ENCODE measurements at places on chromosomes 2 and 18.

GRCh38 chr18:25145731-25146511, 206.0 kb downstream of the ZNF521 start:
- DNase-seq = no peak

GRCh38 chr2:161842736-161843433, 218.7 kb downstream of the SLC4A10 start:
- no peak for DNase-seq

DNA sequence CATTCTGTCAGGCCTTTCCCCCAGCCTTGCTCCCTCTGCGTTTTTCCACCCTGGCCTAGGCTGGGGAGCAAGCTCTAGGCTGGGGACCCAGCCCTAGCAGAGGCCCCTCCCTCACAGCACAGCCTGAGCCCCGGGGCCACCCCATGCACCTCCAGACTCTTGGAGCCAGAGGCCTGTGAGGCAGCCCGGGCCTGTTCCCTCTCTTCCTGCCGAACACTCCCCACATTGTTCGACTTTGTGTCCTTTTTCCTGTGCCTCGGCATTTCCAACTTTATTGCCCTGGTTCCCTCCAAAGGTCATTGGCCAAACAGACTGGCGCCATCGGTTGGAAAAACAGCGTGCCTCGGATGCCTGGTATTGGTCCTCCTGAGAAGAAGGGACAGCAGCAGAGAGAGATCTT, 79.7 kb downstream of the HS1BP3 start:
- no peak for DNase-seq

DNA sequence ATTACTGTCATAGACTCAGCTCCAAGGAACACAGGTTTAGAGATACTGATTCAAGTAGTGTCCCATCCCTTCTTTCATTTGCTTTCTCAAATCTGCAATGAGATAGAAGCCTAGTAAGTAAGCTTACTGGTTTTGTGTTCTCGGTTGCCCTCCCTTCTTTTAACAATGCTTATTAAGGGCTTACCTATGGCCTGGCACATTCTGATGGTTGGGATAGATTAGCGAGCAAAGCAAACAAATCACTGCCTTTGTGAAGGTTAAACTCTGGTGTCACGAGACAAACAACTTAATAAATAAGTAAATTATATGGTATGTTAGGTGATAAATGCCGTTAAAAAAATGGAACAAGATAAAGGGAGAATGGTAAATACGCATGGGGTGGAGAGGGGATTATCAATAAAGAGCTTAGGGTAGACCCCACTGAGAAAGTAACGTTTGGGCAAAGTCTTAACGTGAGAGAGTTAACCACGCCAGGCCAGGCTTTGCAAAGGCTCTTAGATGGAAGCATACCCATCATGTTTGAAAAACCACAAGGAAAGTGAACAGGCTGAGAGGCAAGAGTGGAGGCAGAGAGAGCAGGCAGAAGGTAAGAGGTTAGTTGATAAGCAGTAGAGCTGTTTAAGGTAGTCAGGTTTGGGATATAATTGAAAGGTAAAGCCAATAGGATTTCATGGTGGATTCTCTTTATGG, 31.0 kb downstream of the EIF2AK3 start:
- no peak for DNase-seq

GRCh38 chr2:240133401-240133800, 2.7 kb downstream of the COPS9 start:
- no peak for DNase-seq

- DNase-seq = no peak
Observed at GRCh38 chr2:215718436-215718835, 282.6 kb upstream of the FN1 start.

DNA sequence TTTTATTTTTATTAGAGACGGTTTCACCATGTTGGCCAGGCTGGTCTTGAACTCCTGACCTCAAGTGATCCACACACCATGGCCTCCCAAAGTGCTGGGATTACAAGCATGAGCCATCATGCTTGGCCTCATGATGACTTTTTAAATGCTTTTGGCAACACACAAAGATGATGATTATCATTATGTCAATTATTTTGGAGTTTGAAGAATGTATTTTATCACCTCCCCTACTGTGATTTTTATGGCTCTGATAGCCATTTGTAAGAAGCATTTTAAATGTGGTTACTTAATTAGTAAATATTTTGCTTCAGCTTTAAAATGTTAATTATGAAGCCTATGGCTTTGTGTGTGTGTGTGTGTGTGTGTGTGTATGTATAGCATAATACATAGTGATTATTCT, 45.1 kb upstream of the RAB27B start:
- no peak for DNase-seq

- peak; percentile 78 for DNase-seq
Observed at GRCh38 chr2:38274286-38275276, 102.5 kb downstream of the ATL2 start.

DNA sequence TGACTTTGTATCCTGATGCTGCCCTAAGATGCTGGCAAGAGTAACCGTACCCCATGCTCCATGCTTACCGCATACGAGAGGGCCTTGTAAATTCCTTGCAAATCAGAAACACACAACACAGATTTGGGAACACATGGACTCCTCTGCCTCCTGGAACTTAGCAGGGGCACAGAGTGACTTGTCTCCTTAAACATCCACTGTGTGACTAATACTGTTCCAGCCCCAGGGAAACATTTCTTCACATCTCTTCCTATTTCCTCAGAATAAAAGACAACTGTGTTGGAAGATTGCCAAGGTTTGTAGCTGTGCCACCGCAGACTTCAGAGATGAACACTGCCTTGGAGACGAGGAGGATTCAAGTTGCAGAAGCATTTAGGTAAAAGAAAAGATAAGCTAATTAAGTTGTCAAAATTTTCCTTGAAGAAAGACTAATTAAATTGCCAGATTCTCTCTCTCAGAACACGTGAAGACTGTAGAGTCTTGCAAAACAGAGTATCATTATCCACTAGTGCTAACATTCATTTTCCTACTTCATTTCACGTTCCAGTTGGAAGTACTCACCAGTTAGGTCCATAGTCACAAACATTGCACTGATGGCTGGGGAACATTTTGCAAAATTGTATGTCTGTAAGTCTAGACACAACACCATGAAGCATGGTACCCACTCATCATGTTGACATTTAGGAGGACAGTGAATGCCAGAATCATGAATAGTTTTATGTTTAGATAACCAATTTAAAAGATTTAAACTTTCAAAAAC, 188.8 kb downstream of the TSN start:
- DNase-seq = peak; percentile 95

- DNase-seq = peak; percentile 60
Observed at GRCh38 chr2:217887841-217888701, 114.7 kb downstream of the TNS1 start.

- DNase-seq = no peak
Observed at GRCh38 chr18:46686186-46686585, 29.2 kb upstream of the LOXHD1 start.

- DNase-seq = no peak
Observed at GRCh38 chr2:164558450-164558849, 62.8 kb downstream of the GRB14 start.

DNA sequence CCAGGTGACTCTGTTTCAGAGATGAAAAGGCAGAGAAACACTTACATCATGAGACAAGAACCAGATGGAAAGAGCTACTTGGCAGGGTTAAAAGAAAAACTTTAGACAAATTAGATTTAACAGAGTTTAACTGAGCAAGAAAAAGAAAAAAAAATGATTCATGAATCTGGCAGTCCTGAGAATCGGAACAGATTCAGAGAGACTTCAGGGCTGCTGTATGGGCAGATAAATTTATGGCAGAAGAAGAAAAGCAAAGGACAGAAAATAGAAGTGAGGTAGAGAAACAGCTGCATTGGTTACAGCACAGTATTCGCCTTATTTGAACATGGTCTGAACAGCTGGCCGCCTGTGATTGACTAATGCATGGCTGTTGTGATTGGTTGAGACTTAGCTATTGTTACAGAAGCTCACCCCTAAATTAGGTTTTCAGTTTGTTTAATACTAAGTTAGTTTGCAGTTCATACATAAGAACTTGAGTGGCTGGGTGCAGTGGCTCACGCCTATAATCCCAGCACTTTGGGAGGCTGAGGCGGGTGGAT, 43.0 kb upstream of the RHOB start:
- DNase-seq = no peak

DNA sequence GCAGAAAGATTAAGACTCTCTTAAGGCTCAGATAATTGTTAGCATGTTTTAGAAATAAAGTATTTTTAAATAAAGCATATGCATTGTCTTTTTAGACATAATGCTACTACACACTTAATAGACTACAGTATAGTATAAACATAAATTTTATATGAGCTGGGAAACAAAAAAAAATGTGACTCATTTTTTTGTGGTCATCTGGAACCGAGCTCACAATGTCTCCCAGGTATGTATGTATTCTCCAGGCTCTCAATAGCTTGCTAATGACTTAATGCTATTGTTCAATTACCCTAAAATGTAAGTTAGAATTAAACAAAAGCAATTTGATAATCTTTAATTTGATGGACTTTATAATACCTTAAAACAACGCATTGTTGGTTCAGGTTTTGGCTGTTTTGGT, 167.2 kb downstream of the NUP35 start:
- DNase-seq = no peak

DNA sequence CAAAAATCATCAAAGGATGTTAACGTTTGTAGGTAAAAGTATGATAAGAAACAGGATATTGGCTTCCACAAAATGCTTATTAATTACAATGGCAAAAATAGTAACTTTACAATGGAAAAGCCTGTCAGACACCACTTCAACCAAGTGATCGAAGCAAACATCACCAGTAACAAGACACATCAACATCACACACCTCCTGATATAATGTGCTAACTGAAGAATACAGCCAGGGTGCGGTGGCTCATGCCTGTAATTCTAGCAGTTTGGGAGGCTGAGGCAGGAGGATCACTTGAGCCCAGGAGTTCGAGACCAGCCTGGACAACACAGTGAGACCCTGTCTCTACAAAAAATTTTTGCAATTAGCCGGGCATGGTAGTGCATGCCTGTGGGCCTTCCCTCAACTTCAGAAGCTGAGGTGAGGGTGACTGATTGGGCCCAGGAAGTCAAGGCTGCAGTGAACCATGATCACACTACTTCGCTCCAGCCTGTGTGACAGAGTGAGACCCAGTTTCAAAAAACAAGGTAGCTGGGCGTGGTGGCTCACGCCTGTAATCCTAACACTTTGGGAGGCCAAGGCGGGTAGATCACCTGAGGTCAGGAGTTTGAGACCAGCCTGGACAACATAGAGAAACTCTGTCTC, 15.0 kb downstream of the MGAT4A start:
- no peak for DNase-seq

DNA sequence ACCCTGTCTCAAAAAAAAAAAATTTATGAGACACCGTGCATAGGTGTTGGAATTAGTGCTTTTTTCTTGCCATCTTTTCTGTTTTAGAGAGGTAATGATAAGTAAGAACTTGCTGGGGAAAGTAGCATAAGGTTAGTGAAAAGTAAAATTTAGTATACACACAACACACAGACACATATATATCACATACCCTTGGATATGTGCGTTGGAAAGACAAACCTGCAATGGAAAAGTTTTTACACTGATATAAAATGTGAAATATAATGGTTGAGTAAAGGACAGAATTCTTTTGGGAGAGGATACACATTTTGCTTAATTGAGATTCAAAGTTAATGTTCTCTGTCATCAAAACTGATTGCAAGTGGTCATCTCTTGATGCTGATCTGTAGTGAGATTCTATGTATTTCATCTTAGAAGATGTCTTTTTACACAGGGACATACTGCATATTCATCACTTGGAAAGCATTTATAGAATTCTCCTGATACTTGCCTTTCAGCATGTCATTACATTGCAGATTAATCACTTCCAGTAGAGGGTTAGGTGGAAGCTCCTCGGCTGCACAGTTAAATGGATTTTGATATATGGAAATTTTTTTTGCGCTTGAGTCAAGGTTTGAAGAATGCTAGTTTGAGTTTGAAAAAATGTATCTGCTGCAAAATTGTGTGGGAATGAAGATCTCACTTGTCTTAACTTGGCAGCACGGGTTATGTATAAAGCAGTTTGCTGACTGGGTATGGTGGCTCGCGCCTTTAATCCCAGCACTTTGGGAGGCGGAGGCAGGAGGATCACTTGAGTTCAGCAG, 13.5 kb downstream of the PPP1CB start:
- peak; percentile 21 for DNase-seq

GRCh38 chr2:55581435-55581834, 36.0 kb downstream of the PPP4R3B start:
- DNase-seq = peak; percentile 48

DNA sequence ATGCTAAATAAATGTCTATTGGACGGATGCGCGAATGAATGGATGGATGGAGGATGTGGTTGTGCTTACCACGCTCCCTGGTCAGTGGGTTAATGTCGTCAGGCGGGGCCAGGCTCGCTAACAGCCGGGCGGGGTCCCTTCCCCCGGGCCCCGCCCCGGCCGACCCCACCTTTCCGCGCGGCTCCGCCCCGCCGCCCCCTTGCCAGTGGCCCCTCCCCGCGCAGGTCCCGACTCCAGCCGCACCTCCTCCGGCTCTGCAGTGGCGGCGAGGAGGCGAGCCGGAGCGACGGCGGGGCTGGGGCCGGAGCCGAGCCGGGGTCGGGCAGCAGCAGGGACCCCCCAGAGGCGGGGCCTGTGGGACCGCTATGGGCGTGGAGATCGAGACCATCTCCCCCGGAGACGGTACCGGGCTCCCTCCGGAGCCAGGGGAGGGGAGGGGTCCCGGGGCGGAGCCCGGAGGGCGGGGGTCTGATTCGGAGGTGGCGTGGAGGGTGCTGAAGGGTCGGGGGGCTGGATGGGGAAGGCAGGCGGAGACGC, at the start of gene FKBP1B:
TSS of gene FKBP1B (plus strand) at position 257 of the 537 bp plus-strand sequence. CDS start at position 366, 109 bp downstream.
- DNase-seq = peak; percentile 47

DNA sequence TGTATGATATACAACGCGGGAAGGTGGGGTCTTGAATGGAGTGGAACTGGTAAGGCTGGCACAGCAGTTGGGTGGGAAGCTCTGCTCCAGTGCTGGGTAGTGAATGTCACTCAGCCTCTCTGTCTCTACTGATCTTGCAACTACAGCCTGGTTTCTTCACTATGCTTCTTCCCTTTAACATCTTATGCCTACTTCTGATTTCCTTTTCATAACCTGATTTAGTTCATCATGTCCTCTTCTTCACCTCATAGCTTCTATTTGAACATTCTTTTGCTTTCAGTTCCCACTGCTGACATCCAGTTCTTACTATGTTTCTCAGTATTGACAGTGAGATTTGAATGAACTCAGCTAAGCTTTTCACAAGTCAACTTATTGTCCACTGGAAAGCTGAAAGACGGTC, 286.2 kb downstream of the ARL6IP6 start:
- no peak for DNase-seq

GRCh38 chr2:158953926-158954763, 14.3 kb upstream of the TANC1 start:
- DNase-seq = peak; percentile 93

GRCh38 chr2:156561326-156561725, 125.1 kb downstream of the GPD2 start:
- no peak for DNase-seq

Data from A673 (cell line).